ENCODE measurements at places on chromosomes 16 and 17. TPM values are rescaled to one million over a fixed set of nuclear protein-coding genes. Genes with fewer than 3 reads are reported as not detected.

The TEPSIN gene
- total RNA-seq = 24.9 TPM

The C17orf100 gene
- total RNA-seq = 1.1 TPM

The HCRT gene
- total RNA-seq = not detected

The CSH2 gene
- total RNA-seq = 0.14 TPM

The CTF1 gene
- total RNA-seq = 4.4 TPM

The SDR42E2 gene
- under 0.01 TPM for total RNA-seq

The GNG13 gene
- not detected for total RNA-seq

The KRT14 gene
- total RNA-seq = 1.0 TPM

The HSF4 gene
- 2.4 TPM for total RNA-seq

The FOXN1 gene
- total RNA-seq = not detected

The PRR35 gene
- 0.14 TPM for total RNA-seq

The RGS11 gene
- 2.4 TPM for total RNA-seq

The CDH8 gene
- not detected for total RNA-seq

The EXOC3L1 gene
- not detected for total RNA-seq

The MMP2 gene
- total RNA-seq = 1,286 TPM

The PGAP6 gene
- 146 TPM for total RNA-seq

The G6PC3 gene
- total RNA-seq = 32.8 TPM

The KRTAP9-4 gene
- not detected for total RNA-seq

The BRICD5 gene
- total RNA-seq = 1.9 TPM

The UBALD2 gene
- total RNA-seq = 5.7 TPM

The CCL11 gene
- not detected for total RNA-seq

The ZSCAN10 gene
- not detected for total RNA-seq

The PSMC3IP gene
- 1.3 TPM for total RNA-seq

The NATD1 gene
- total RNA-seq = 1.9 TPM

The GAS2L2 gene
- total RNA-seq = not detected

The CCL23 gene
- total RNA-seq = not detected

The PABPN1L gene
- total RNA-seq = not detected

The UNC45B gene
- not detected for total RNA-seq

The NPIPA8 gene
- not detected for total RNA-seq

The NUDT7 gene
- 11.6 TPM for total RNA-seq

The CTRB2 gene
- total RNA-seq = not detected

The CASKIN1 gene
- total RNA-seq = 0.22 TPM

The KRTAP17-1 gene
- total RNA-seq = not detected

The CNTNAP4 gene
- total RNA-seq = not detected

The RND2 gene
- 0.88 TPM for total RNA-seq

The HSPB9 gene
- not detected for total RNA-seq

The HSDL1 gene
- total RNA-seq = 15.7 TPM

The TM4SF5 gene
- total RNA-seq = not detected

The KRT40 gene
- total RNA-seq = 0.14 TPM

The TNFRSF13B gene
- not detected for total RNA-seq

The SP6 gene
- 0.22 TPM for total RNA-seq

The MYH2 gene
- not detected for total RNA-seq

The KRT23 gene
- not detected for total RNA-seq

The GAST gene
- not detected for total RNA-seq

The THRA gene
- 31.7 TPM for total RNA-seq

The C17orf67 gene
- total RNA-seq = 1.1 TPM

The MRPS23 gene
- total RNA-seq = 21.4 TPM

The DCTN5 gene
- total RNA-seq = 51.4 TPM

The SLC38A8 gene
- not detected for total RNA-seq

The TBC1D26 gene
- not detected for total RNA-seq

The CD79B gene
- total RNA-seq = not detected

The FA2H gene
- not detected for total RNA-seq

The NHLRC4 gene
- total RNA-seq = 2.6 TPM
